ENCODE measurements at places on chromosomes 1 and 21. TPM values are rescaled to one million over a fixed set of nuclear protein-coding genes. Genes with fewer than 3 reads are reported as not detected.

Gene PDE4B
- total RNA-seq: 181 TPM

Gene ORC1
- total RNA-seq: 2.5 TPM

Gene LCA5L
- total RNA-seq: 2.1 TPM

Gene AMY1B
- total RNA-seq: not detected

Gene BARHL2
- total RNA-seq: 0.44 TPM

Gene APCS
- total RNA-seq: not detected

GRCh38 chr21:45080232-45080631 is 5.9 kb downstream of the ADARB1 start:
- H3K4me1 ChIP-seq: peaks cover 3% of the 10 kb centered on the region
- no peaks in the 10 kb centered on the region for H3K27me3 ChIP-seq
- DNase-seq: no peak
- no peak overlapping the region for H3K4me3 ChIP-seq

DNA sequence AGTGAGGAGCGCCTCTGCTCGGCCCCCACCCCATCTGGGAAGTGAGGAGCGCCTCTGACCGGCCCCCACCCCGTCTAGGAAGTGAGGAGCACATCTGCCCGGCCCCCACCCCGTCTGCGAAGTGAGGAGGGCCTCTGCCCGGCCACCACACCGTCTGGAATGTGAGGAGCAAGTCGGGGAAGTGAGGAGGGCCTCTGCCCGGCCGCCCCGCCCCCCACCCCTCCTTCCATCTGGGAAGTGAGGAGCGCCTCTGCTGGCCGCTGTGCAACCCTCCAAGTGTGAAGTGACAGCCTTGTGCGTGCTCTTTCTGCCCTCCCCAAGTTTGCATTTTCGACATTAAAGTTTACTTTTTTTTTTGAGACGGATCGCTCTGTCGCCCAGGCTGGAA is 5.1 kb upstream of the ZZZ3 start:
- peak overlapping the region; percentile 18 for H3K4me3 ChIP-seq
- no peaks in the 10 kb centered on the region for H3K27me3 ChIP-seq
- peaks cover 6% of the 10 kb centered on the region for H3K4me1 ChIP-seq
- no peak for DNase-seq
- no peak overlapping the region for H3K27ac ChIP-seq

DNA sequence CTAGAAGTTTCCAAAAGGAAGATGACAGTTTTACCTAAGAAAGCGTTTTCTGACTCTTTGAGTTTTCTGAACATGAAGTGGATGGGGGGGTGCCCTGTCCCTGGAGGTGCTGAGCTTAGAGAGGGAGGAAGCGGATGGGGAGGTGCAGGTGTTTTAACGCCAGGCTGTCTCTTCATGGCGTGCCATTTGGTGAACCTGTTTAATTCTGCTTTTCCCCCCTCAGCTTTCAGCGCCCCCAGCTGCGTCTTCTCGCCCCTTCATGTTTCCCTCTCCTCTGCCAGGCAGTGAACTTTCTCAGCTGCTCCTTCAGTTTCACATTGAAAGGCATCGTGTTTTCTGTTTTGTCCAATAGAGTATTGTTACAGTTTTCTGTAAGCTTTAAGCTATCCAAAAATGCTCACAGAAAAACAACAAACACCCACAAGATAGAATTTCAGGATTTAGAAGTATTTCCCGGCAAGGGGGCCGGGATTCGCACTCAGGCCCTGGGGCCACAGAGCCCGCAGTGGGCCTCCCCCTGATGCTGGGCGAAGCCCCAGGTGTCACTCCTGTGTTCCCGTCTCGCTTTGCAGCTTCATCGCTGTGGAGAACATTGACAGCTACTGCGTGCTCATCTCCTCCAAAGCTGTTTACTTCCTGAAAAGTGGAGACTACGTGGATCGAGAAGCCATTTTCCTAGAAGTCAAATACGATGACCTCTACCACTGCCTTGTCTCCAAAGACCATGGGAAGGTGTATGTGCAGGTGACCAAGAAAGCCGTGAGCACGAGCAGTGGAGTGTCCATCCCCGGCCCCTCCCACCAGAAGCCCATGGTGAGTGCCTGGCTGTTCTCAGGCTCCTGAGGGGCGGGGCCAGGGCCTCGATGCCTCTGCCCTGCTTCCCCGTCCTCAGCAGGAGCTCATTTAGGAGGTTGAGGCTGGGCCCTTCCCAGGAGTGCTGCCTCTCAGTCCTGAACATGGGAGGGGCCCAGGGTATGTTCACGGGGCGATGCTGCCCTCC is 111.4 kb downstream of the DHRS3 start:
- peaks cover 42% of the 10 kb centered on the region for H3K36me3 ChIP-seq
- no peak overlapping the region for H3K4me3 ChIP-seq
- no peak for DNase-seq
- no peak overlapping the region for H3K27ac ChIP-seq
- peaks cover 33% of the 10 kb centered on the region for H3K4me1 ChIP-seq

- peaks cover 32% of the 10 kb centered on the region for H3K4me1 ChIP-seq
- DNase-seq: peak; percentile 64
- no peak overlapping the region for H3K4me3 ChIP-seq
- no peak overlapping the region for H3K27ac ChIP-seq
Measured at GRCh38 chr1:54342742-54343687, 63.2 kb downstream of the SSBP3 start.

DNA sequence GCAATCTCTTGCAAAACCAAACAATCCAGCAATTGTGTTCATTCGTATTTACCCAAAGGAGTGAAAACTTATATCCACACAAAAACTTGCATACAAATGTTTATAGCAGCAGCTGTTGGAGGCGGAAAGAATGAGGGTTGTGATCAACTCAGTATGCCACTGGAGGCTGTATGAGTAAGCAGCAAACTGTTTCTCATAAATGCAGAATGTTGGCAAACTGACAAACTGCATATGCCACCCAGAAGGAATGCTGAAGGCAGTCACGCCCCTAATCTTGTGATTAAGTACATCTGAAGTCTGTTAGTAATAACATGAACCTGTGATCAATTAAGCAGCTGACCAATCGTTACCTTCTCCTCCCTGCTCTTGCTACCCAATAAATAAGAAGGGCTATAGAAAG is 60.5 kb upstream of the CR2 start:
- no peak overlapping the region for H3K27ac ChIP-seq
- H3K36me3 ChIP-seq: no peaks in the 10 kb centered on the region
- no peak overlapping the region for H3K4me3 ChIP-seq
- H3K4me1 ChIP-seq: no peaks in the 10 kb centered on the region

DNA sequence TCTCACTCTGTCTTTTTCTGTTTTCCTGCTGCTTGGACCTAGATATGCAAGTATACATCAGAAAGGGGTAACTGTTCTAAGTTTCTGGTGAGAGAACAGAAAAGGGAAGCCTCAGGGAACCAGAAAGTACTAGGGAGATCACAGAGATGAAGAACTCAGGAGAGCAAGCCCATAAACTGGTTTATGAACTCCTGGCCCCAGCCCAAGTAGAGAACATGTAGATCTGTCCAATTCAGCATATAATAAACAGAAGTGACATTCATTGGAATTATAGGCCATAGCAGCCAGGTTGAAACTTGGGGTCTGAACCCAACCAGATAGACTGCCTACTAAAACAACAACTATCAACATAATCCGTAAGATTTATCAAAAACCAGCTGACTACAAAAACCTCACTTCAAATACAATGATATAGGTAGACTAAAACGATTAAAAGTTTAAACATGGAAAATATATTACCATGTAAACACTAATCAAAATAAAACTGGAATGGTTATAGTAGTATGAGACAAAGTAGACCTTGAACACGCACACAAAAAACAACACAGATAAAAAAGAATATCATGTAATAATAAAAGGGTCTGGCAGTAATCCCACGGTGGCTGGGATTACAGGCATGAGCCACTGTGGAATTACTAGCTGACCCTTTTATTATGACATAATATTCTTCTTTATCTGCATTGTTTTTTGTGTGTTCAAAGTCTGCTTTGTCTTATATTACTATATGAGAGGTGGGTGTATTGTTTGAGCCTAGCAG is 65.0 kb downstream of the ZSWIM5 start:
- no peaks in the 10 kb centered on the region for H3K27me3 ChIP-seq
- no peak overlapping the region for H3K4me3 ChIP-seq
- H3K4me1 ChIP-seq: no peaks in the 10 kb centered on the region

GRCh38 chr1:60981357-60981756 is 101.0 kb upstream of the NFIA start:
- H3K4me1 ChIP-seq: no peaks in the 10 kb centered on the region
- no peaks in the 10 kb centered on the region for H3K36me3 ChIP-seq
- H3K27me3 ChIP-seq: no peaks in the 10 kb centered on the region
- no peak overlapping the region for H3K4me3 ChIP-seq
- DNase-seq: no peak
- H3K27ac ChIP-seq: no peak overlapping the region

- H3K36me3 ChIP-seq: no peaks in the 10 kb centered on the region
- no peak overlapping the region for H3K4me3 ChIP-seq
- no peak for DNase-seq
- no peaks in the 10 kb centered on the region for H3K27me3 ChIP-seq
- H3K27ac ChIP-seq: no peak overlapping the region
- no peaks in the 10 kb centered on the region for H3K4me1 ChIP-seq
Measured at GRCh38 chr1:72379072-72379471, 96.7 kb upstream of the NEGR1 start.

- H3K4me3 ChIP-seq: no peak overlapping the region
- no peak for DNase-seq
- H3K4me1 ChIP-seq: no peaks in the 10 kb centered on the region
- H3K36me3 ChIP-seq: no peaks in the 10 kb centered on the region
- H3K27me3 ChIP-seq: no peaks in the 10 kb centered on the region
Measured at GRCh38 chr1:198141668-198142351, 15.0 kb upstream of the NEK7 start.

DNA sequence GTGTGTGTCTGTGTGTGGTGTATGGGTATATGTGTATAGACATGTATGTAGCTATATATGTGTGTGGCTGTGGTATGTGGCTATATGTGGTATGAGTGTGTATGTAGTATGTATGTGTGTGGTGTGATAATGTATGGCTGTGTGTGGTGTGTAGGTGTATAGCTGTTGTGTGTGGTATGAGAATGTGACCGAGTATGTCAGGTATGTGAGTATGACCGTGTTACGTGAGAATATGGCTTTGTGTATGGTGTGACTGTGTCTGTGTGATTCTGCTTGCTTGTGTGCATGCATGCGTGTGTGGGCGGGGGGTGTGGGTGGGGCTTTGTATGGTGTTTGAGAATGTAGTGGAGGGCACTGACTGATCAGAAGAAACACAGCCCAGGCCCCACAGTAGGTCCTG is 3.5 kb downstream of the ZNF691 start:
- H3K4me3 ChIP-seq: no peak overlapping the region
- no peak overlapping the region for H3K27ac ChIP-seq
- H3K27me3 ChIP-seq: no peaks in the 10 kb centered on the region
- peaks cover 23% of the 10 kb centered on the region for H3K36me3 ChIP-seq
- H3K4me1 ChIP-seq: peaks cover 13% of the 10 kb centered on the region
- DNase-seq: no peak

- H3K27me3 ChIP-seq: no peaks in the 10 kb centered on the region
- H3K4me3 ChIP-seq: no peak overlapping the region
- no peak overlapping the region for H3K27ac ChIP-seq
- peaks cover 12% of the 10 kb centered on the region for H3K36me3 ChIP-seq
- no peak for DNase-seq
Measured at GRCh38 chr1:204149107-204149506, 2.7 kb downstream of the ETNK2 start.

DNA sequence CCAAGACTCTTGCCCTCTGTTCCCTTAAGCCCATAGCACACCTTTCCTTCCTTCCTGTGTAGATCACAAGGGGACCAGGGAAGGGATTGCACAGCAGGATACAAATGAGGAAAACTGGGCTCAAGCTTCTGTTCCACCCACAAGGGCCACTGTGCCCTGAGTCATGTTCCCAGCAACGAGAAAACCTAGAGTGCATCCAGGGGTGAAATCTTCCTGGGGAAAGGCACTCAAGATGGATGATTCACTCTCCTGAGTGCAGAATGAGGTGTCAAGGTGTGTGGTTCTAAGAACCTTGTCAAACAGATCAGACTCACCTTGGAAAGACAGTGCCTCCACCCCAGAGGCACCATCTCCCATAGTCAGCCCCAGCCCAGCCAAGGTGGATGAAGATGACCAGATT is 40.7 kb upstream of the EYA3 start:
- H3K36me3 ChIP-seq: no peaks in the 10 kb centered on the region
- H3K27ac ChIP-seq: no peak overlapping the region
- no peak for DNase-seq
- H3K4me3 ChIP-seq: no peak overlapping the region

GRCh38 chr1:160658814-160659193 is 12.0 kb upstream of the SLAMF1 start:
- DNase-seq: no peak
- H3K4me3 ChIP-seq: no peak overlapping the region
- no peak overlapping the region for H3K27ac ChIP-seq
- no peaks in the 10 kb centered on the region for H3K27me3 ChIP-seq
- no peaks in the 10 kb centered on the region for H3K4me1 ChIP-seq

DNA sequence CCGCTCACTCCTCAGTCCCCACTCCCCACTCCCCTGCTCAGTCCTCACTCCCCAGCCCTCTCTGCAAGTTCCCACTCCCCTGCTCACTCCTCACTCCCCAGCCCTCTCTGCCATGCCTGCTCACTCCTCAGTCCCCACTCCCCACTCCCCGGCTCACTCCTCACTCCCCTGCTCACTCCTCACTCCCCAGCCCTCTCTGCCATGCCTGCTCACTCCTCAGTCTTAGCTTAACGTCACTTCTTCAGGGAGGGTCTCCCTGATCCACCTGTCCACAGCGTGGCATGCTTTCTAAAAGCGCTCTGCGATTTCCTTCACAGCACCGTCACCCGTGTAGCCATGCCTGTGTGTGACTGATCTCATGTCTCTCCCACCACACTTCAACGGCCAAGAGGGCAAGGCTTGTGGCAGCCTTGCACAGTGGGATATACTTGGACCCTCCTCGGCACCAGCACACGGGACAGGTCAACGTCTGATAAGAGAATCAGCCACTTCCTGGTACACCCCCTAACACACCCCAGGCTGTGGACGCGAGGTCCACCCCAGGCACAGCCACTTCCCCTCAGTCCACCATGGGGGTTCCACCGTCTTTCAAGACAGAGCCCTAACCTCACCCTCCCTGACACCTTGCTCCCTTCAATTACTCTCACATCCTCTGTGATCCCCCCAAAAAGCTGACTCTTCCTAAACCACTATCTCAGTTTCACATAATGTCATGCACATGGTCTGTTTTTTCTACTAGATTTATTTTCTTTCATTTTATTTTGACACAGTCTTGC is 14.0 kb downstream of the PRDM15 start:
- no peak for DNase-seq
- no peak overlapping the region for H3K27ac ChIP-seq
- no peaks in the 10 kb centered on the region for H3K27me3 ChIP-seq
- H3K4me1 ChIP-seq: peaks cover 8% of the 10 kb centered on the region

DNA sequence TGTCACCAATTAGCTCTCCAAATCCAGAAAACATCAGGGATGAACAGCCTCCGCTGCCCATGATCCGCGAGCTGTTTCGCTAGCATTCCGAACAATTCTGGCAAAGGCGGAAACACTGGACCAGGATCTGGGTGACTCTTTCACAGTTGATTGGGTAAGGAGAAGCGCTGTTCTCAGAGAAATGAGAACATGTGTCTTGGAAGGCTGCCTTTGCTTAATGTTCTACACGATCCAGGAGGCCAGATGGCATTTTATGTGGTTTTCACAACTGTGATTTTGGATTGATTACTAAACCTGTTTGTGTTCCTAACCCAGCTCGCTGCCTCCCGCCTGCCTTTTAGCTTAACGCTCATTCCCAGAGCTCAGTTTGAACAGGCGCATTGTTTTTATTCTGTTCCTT is 144.0 kb downstream of the KIF26B start:
- H3K4me3 ChIP-seq: no peak overlapping the region
- no peak for DNase-seq
- peaks cover 8% of the 10 kb centered on the region for H3K4me1 ChIP-seq
- no peaks in the 10 kb centered on the region for H3K27me3 ChIP-seq
- H3K27ac ChIP-seq: no peak overlapping the region

- H3K4me3 ChIP-seq: no peak overlapping the region
- no peaks in the 10 kb centered on the region for H3K36me3 ChIP-seq
- H3K27ac ChIP-seq: no peak overlapping the region
- no peak for DNase-seq
- H3K27me3 ChIP-seq: peaks cover 37% of the 10 kb centered on the region
Measured at GRCh38 chr1:110091381-110091780, 20.9 kb upstream of the UBL4B start.
